AML-193 (cell line): ENCODE measurements at places on chromosomes 11 and 22.

DNA sequence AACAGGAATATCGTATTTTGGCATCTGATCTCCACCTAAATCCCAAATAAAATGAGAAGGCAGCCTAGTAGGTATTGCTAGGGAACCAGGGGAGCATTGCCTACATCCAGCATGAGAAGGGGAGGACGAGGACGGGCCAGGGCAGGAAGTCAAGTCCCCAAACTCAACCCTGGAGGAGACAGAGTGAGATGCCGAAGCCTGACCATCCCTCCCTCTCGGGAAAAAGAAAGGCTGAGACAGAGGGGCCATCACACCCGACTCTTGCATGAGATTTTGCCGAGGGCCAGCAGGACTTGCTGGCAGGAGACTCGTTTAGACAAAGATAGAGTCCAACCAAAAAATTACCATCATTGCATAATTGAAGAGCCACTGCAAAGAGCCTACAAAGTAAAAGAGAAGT is 50.2 kb upstream of the SPATA19 start:
- DNase-seq = no peak

GRCh38 chr11:32658639-32659406 is 75.2 kb downstream of the EIF3M start:
- DNase-seq = no peak

GRCh38 chr22:37162221-37163095 is 12.7 kb upstream of the IL2RB start:
- DNase-seq = no peak

DNA sequence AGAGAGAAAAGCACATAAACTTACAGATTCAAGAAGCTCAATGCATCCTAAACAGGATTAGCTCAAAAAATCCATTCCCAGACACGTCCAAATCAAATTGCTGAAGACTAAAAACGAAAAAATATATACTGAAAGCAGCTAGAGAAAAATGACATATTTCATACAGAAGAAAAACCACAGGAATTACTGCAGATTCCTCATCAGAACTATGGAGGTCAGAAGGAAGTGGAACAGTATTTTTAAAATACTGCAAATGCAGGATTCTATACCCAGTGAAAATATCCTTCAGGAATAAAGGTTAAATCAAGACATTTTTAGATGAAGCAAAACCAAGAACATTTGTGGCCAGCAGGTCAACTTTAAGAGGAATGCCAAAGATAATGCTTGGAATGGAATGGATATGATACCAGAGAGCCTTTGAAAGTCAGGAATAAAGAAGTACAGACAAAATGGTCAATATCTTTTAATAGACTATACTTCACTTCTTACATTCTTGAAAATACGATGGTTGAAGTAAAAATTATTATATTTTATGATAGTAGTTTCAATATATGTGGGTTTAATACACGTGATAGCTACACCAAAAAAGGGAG is 352.9 kb downstream of the CTTN start:
- no peak for DNase-seq

DNA sequence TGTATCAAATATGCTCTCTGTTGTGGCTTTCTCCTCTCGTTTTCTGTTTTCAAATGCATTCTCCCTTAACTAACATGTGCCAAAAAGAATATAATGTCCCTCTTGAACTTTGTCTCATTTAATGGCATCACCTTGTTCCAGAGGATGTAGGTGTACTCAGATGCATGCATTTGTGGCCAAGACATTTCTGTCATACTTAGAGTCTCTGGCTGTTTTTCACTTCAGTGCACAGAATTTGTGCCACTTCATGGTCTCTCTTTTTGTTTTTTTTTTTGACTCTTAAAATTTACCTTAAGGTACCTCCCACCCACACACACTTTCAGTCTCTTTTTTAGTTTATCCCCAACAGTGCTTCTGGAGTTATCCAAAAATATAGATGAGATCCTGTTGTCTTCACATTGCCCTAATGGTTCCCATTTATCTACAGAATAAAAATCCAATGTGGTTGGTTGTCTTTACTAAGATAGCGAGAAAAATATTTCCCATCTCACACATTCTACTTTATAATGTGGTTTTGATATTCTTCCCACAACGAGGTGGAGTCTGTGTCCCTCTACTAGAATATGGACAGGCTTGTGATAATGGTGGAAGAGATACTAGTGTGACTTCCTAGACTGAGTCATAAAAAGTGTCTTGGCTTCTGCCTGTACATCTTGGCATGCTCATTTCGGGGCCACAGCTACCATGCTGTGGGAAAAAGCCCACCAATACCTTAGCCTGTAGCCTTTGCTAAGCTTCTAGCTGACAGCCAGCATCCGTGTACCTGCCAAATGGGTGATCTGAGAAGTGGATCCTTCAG is 125.8 kb downstream of the DDX10 start:
- DNase-seq = no peak

GRCh38 chr11:121304759-121305158 is 12.2 kb downstream of the SC5D start:
- DNase-seq = no peak

- DNase-seq = no peak
These were observed 49.1 kb upstream of the LYVE1 start for GRCh38 chr11:10617551-10617950.

DNA sequence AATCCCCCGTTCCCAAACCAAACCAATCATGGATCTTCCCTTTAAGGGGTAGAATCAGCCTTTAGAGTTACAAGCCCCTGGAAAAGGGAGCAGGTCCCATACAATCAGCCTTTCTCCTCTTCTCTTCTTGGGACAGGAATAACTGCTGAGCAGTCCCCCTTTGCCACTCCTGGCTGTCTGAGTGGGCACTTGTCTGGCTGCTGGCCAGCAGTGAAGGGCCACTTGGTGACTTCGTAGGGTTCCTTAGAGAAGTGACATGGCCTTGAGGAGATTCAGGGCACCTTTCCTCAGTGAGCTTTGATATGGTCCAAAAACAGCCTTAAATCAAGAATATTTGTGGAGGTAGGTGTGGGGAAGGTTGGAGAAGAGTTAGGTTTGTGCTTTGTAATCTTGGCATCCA is 53.5 kb upstream of the HORMAD2 start:
- no peak for DNase-seq

- DNase-seq = no peak
These were observed 35.0 kb upstream of the CRTAM start for GRCh38 chr11:122803306-122803705.

DNA sequence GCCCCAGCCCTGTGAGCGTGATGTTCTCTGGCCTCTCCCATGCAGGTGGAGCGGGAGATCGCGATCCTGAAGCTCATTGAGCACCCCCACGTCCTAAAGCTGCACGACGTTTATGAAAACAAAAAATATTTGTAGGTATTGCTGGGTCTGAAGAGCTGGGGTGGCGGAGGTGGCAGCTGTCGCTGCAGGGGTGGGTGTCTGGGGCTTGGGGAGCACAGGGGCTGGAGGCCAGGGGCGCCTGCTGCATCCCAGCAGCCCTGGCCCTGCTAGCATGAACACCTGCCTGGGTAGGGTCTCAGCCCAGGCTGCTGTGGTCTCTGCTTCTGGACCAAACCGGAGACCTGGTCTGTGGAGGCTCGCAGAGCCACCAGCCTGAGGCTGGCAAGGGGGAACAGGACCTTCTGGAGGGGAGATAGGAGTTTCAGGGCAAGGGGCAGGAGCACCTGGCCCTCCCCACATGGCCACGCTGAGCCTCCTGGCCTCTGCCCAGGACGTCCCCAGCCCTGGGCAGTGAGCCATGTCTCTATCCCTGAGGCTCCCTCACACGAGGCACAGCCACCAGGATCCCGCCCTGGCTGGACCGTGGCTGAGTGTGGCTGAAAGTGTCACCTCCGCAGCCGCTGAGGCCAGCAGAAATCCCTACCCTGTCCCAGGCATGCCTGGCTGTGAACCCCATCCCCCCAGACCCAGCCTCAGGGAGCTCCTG is 48.2 kb downstream of the MOB2 start:
- no peak for DNase-seq

- no peak for DNase-seq
These were observed 120.9 kb downstream of the GALNT18 start for GRCh38 chr11:11500744-11501487.

DNA sequence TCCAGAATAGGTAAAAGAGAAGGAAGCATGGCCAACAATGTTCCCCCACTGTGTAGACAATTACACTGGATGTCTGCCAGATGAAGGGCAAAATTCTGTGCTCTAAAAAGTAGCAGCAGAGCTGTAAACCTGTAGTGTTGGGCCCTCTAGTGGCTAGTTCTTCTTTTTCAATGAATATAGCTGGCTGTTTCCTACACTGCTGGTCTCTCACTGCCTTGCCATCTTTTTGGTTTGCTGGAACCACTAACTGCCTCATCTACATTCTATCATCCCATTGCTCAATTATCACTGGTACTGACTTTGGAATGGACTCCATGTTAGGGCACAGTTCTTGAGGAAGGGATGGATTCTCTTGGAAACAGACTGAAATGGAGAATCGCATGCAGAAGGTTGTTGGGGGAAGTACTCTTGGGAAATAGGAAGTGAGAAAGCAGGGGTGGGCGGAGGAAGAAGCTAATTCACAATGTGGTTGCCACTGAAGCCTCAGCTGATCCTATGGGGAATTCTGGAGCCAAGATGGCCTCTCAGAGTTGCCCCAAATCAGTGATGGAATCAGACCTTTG is 17.9 kb downstream of the KCNE3 start:
- peak; percentile 91 for DNase-seq

GRCh38 chr22:27668828-27669797 is 132.4 kb downstream of the MN1 start:
- DNase-seq = no peak

DNA sequence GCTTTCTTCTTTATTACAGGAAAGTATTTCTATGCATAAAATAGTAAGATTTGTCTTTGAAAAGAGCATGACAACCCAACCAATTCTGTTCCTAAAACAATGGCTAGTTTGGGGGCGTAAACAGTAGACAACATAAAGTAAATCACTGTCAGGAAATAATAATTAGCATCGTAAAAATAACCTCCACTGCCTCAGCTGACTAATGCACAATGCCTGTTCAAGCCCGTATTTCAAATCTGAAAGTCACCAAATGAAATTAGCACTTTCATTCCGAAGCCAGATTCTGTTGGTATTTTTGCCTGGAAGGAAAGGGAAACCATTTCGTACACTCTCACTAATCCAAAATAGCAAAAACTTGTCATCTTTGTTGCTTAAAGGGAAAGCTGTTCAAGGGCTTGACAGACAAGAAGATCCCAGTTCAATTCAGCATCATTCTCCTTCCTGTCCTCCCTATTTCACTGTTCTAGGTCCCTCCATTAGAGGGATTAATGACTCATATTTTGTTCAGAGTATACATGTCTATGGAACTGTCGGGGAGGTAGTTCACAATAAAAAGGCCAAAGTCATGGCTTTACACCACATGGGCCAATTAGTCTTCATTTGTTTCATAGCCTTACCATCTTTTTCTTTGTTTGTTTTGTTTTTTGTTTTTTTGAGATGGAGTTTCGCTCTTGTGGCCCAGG is 154.7 kb downstream of the CADM1 start:
- no peak for DNase-seq

DNA sequence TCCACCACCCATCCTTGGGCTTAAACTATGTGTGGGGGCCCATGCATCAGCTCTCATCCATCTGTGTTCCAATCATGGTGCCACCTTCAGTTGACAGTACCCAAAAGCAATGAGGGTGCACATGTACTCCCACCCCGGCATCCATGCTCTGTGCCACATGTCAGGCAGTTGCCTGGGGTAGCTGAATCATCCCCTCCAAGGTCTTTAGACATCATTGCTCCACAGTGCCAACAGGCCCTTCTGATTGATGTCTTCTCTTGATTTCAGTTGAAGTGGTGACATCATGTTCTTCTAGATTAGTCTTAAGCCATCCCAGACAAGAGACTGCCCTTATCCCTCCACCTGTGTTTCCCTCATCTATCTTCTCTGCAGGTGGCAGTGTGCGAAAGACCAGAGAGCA is 42.5 kb downstream of the TMPRSS5 start:
- DNase-seq = no peak

DNA sequence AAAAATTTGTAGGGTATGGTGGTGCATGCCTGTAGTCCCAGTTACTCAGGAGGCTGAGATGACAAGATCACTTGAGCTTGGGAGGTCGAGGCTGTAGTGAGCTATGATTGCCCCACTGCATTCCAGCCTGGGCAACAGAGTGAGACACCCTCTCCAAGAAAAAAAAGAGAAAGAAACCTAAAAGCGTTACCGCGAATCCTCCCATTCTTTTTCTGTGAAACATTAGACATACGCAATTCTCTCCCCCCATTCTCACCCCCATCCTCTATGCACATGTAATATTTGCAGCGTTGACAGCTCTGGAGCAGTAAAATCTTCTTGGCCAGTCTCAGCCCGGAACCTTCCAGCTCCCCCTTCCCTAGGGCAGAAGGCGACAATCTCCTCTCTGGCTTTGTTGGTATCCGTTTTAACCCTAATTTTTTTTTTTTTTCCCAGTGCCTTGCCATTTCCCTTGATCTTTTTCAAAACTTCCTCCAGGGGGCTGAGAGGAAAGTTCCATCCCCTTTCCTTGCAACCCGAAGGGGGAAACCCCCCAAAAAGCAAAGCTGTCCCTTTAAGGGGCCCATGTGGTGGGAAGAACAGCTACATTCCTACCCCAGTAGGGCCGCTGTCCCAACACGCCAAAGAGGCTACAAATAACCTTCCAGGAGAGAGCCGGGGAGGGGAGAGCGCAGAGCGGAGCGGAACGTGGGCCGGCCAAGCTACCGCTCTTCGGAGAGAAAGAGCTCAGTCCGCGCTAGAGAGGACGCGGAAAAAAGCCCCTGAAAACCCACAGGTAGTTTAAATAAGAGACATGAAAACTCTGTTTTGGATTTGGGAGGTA is 1.9 kb downstream of the LRP4 start:
- DNase-seq = no peak

DNA sequence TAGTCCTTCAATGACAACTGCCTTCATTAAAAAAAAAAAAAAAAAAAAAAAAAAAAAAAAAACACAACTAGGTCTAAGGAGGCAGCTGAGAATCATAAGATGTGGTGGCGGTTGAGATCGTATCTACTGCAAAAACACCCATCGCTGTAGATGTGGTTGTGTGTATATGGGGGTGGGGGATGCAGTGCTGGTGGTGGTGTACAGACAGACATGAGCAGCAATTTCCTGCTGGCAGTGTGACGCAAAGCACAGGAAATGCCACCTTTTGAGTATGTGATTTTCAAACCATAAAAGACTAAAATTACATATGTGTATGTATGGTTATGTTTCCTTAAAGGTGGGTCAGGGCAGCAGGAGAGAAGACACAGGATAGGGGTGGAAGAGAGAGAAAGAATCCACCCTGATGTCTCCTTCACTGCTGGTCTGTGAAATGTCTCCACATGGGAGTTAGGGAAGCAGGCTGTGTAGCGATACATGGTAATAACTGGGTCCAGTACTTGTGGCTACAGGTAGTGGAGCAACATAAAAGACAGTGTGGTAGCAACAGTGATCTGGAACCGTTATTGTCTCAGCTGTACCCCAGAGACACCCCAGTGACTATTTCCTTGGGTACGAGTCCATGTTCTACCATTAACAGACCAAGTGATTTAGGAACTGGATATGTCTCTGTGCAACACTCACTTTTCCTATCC is 57.9 kb downstream of the SYTL2 start:
- no peak for DNase-seq

GRCh38 chr11:62953811-62954210 is 31.0 kb downstream of the SLC22A6 start:
- DNase-seq = no peak
